ENCODE measurements at places on chromosomes 13 and 19.

DNA sequence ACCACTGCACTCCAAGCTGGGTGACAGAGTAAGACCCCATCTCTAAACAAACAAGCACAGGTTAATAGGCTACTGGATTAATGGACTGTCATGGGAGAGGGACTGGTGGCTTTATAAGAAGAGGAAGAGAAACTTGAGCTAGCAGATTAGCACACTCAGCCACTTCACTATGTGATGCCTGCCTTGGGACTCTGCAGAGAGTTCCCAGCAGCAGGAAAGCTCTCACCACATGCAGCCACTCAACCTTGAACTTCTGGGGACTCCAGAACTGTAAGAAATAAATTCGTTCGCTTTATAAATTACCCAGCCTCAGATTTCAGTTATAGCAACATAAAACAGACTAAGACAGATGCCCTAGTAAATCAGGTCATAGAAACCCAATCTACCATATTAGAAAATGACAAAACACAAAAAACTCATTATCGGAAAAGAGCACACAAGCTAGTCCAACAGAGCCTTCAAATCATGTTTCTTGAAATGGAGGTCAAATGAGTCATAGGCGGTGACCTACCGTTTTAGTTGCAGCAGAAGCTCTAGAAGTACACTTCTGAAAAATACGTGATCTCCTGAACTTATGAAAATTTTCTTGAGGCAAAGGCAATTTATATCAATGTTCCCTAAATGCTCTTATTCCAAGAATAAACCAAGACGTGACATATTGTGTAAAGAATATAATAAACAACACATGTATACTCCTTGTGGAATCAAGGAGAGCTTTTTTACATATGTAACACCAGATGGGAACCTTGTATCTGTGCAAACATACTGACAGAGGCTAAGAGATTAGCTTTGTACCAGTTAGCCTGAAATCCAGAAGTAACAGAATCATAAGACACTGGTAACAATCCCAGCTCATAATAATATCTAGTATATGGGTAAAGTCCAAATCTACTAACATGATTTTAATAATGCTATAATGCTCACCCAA is 340.9 kb upstream of the SGCG start:
- DNase-seq, result no peak

GRCh38 chr13:37657134-37657533 is 58.6 kb upstream of the POSTN start:
- peak; percentile 86 for DNase-seq

- peak; percentile 40 for DNase-seq
Observed at GRCh38 chr13:76016799-76017400, 380.8 kb downstream of the LMO7 start.

DNA sequence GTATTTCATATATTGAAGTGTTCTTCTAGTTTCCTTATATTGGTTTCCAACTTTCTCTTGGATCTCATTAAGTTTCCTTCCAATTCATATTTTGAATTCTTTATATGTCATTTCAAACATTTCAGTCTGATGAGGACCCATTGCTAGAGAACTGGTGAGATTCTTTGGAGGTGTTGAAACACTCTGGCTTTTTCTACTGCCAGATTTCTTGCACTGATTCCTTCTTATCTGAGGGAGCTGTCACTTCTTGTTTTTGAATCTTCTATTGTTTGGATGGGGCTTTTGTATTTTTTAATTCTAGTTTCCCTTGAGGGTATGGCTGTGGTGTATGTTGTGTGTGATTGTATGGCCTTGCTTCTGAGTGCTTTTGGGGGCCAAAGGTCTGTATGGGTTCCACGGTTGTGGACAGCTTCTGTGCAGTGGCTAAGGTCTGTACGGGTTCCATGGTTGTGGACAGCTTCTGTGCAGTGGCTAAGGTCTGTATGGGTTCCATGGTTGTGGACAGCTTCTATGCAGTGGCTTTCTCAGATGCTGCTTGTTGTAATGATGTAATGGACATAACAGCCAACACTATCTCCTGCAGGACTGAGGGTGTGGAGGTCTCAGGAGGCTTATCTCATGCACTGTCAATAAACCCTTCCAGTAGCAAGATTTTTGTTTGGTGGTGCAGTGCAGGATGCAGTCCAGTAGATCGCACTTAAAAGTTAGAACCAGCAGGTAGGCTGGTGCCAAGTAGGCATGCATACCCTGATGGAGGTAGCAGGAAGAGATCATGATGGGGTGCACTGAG is 36.8 kb downstream of the ACSBG2 start:
- DNase-seq, result no peak

GRCh38 chr13:102569488-102569887 is 27.3 kb upstream of the TPP2 start:
- no peak for DNase-seq
